ENCODE measurements at places on chromosomes 11 and 22.

DNA sequence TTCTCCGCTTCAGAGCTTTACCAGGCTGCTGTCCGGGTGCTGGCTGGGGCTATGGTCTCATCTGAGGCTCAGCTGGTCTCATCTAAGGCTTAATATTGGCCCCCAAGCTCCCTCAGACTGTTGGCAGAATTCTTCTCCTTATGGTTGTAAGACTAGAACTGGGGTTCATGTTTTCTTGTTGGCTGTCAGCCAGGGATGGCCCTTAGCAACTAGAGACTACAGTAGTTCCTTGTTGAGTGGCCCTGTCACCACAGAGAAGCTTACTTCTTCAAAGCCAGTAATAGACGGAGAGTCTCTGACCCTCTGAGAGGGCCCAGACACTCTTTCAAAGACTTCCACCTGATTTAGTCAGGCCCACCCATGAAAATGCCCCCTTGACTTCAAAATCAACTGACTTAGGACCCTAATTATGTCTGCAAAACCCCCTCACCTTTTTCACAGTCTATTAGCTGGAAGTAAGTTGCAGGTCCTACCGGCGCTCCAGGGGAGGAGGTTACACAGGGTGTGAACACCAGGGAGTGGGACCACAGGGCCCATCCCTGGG lies 24.2 kb upstream of the TREH start:
- DNase-seq = no peak

DNA sequence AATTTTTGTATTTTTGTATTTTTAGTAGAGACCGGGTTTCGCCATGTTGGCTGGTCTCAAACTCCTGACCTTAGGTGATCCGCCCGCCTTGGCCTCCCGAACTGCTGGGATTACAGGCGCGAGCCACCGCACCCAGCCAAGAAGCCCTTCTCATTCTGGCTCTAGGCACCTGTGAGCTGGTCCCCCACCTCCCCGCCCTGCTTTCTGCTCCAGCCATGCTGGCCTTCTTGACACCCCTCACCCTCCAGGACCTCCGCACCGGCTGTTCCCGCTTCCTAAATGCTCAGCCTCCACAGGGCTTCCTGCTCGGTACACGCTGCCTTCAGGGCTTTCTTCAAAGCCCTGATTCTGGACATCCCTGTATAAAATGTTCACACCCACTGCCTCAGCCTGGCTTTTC lies 5.5 kb upstream of the FXYD2 start:
- DNase-seq = no peak

- DNase-seq = no peak
These were observed 1356.2 kb downstream of the FAM181B start for GRCh38 chr11:81377418-81377817.

GRCh38 chr11:87574193-87574592 lies 536.5 kb downstream of the TMEM135 start:
- no peak for DNase-seq

All from cortex of kidney (tissue), 1 donor.